Motor neuron (in vitro differentiated cells): ENCODE measurements at places on chromosomes 1 and 21.

GRCh38 chr1:161080441-161081405 lies 8.6 kb downstream of the NECTIN4 start:
- no peak for ATAC-seq

- ATAC-seq, result peak; percentile 86
These were observed 495.1 kb downstream of the SETD4 start for GRCh38 chr21:35565204-35565611.

- no peak for ATAC-seq
These were observed 6.8 kb downstream of the BSND start for GRCh38 chr1:55005351-55006140.

DNA sequence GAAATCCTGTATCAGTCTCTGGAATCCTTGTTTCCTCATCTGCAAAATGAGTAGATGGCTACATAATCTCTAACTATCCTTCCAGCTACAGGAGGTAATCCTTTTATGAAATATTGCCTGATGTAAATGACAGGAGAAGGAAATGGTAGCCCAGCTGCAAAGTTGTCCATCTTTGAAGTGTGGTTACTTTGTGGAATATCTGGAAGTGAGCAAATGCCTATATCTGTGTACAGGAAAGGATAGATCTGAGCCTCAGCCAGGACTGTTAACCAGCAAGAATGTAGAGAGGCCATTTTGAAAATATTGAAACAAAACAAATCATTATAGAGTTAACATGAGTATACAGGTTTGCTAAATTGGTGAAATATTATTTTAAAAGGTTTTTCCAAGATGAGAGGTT lies 74.8 kb upstream of the BMP8A start:
- no peak for ATAC-seq

- no peak for ATAC-seq
These were observed 56.1 kb downstream of the KCTD3 start for GRCh38 chr1:215623162-215623561.

GRCh38 chr21:22395965-22396364 lies 1397.8 kb downstream of the NCAM2 start:
- ATAC-seq, result no peak

DNA sequence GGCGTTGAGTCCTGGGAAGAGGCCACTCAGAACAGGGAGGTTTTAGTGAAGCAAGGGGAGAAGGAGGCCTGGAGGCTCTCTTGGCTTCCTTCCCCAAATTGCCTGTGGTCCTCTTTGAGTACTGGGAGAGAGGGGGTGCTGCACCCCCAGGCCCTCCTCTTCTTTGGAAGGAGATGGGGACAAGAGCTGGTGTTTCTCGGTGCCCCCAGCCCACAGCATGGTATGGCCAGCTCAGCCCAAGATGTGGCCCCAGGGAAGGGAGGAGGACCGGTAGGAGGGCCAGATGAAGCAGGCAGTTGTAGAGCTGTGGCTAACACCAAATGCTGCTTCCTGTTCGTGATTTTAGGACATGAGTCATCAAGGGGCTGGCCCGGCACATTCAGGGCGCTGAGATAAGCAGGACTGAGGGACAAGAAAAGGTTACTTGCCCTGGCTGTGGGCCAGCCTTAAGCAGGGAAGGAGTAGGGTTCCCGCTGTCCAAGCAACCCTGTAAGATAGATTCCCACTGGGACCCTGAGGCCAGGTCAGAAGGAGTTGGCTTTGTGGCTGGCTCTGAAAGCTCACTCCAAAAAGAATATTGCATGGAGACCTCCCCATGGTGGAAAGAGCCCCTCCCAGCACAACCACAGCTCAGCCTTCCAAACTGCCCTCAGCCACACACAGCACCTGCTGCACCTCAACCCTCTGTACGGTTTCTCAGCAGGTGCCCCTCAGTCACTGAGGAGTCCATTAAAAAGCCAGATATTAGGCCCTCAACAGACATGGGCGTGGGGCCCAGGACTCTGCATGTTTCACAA lies 4.9 kb upstream of the TNFRSF1B start:
- ATAC-seq, result peak; percentile 48

- no peak for ATAC-seq
These were observed 36.0 kb upstream of the LPAR3 start for GRCh38 chr1:84928979-84929378.
